Activated T-helper 1 cell treated with anti-CD3 and anti-CD28 coated beads, Interleukin-12 subunit alpha, Interleukin-12 subunit beta, Interleukin-2, Interleukin-4 antibody, amounts not matched to agents 30 ng/mL and 10 ng/mL and 1 ng/mL, durations not matched to agents 14 hours and 24 hours and 36 hours (primary cell): ENCODE measurements at places on chromosomes 12 and 14. TPM values are rescaled to one million over a fixed set of nuclear protein-coding genes. Genes with fewer than 3 reads are reported as not detected.

MAP4K5 gene
- total RNA-seq: 26.4 and 27.5 TPM in 2 replicates

MCRS1 gene
- 77.1 and 77.9 TPM in 2 replicates for total RNA-seq

LRRIQ1 gene
- not detected in 2 replicates for total RNA-seq

AGAP2 gene
- 31.5 and 33.4 TPM in 2 replicates for total RNA-seq

PTPRQ gene
- total RNA-seq: not detected in 2 replicates

CIT gene
- 36.6 and 40.3 TPM in 2 replicates for total RNA-seq

MMP19 gene
- not detected in 2 replicates for total RNA-seq

CD27 gene
- total RNA-seq: 82.1 and 82.3 TPM in 2 replicates

SLC41A2 gene
- 16.4 and 19.0 TPM in 2 replicates for total RNA-seq

MYF5 gene
- total RNA-seq: not detected in 2 replicates

ISCU gene
- total RNA-seq: 73.8 and 74.9 TPM in 2 replicates

SMIM41 gene
- 0.44 TPM in 1 of 2 replicates, not detected in the other for total RNA-seq

SPX gene
- total RNA-seq: 0.49 and 1.0 TPM in 2 replicates

DCTN2 gene
- total RNA-seq: 78.6 and 83.5 TPM in 2 replicates

TMEM132C gene
- total RNA-seq: not detected in 2 replicates

SRRM4 gene
- total RNA-seq: not detected in 2 replicates

CNTN1 gene
- not detected in 2 replicates for total RNA-seq

KRT3 gene
- 0.08 TPM in 1 of 2 replicates, not detected in the other for total RNA-seq

LRCOL1 gene
- total RNA-seq: not detected in 2 replicates

FOXM1 gene
- 72.6 and 75.9 TPM in 2 replicates for total RNA-seq

ARMH4 gene
- not detected in 2 replicates for total RNA-seq

SLC38A4 gene
- not detected in 2 replicates for total RNA-seq

CCND2 gene
- total RNA-seq: 548 and 549 TPM in 2 replicates

LIN7A gene
- total RNA-seq: 1.5 and 2.1 TPM in 2 replicates

MMP17 gene
- total RNA-seq: 0.39 and 0.81 TPM in 2 replicates

PTPRB gene
- not detected in 2 replicates for total RNA-seq

KCNH3 gene
- total RNA-seq: 0.93 and 1.6 TPM in 2 replicates

RHEBL1 gene
- 8.6 and 10.7 TPM in 2 replicates for total RNA-seq

TBPL2 gene
- total RNA-seq: not detected in 2 replicates

FAM90A1 gene
- total RNA-seq: 0.15 and 0.36 TPM in 2 replicates

TAS2R42 gene
- total RNA-seq: not detected in 2 replicates

PPP1R1A gene
- total RNA-seq: 0.29 TPM in 1 of 2 replicates, not detected in the other

CD69 gene
- total RNA-seq: 90.5 and 93.2 TPM in 2 replicates

FOXN4 gene
- total RNA-seq: not detected in 2 replicates

MANSC4 gene
- not detected in 2 replicates for total RNA-seq

FAM186B gene
- total RNA-seq: 0.29 and 0.62 TPM in 2 replicates

CAPZA3 gene
- not detected in 2 replicates for total RNA-seq

WIF1 gene
- not detected in 2 replicates for total RNA-seq
